ENCODE measurements at places on chromosomes 6 and 20.

DNA sequence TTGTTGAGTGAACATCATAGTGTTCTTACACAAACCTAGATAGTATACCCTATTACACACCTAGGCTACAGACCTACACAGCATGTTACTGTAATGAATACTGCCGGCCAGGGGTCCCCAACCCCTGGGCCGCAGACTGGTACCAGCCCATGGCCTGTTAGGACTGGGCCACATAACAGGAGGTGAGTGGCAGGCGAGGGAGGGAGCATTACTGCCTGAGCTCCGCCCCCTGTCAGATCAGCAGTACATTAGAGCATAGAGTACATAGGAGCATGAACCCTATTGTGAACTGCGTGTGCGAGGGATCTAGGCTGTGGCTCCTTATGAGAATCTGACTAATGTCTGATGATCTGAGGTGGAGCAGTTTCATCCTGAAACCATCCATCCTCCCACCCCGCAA is 126.3 kb downstream of the PRND start:
- DNase-seq: no peak
- no peaks in the 10 kb centered on the region for H3K27me3 ChIP-seq
- no peak overlapping the region for H3K27ac ChIP-seq
- H3K36me3 ChIP-seq: no peaks in the 10 kb centered on the region
- H3K4me1 ChIP-seq: no peaks in the 10 kb centered on the region
- no peak overlapping the region for H3K4me3 ChIP-seq

- no peaks in the 10 kb centered on the region for H3K36me3 ChIP-seq
- H3K4me3 ChIP-seq: no peak overlapping the region
- H3K27ac ChIP-seq: no peak overlapping the region
- DNase-seq: no peak
These were observed 374.1 kb downstream of the CD109 start for GRCh38 chr6:74070091-74070490.

DNA sequence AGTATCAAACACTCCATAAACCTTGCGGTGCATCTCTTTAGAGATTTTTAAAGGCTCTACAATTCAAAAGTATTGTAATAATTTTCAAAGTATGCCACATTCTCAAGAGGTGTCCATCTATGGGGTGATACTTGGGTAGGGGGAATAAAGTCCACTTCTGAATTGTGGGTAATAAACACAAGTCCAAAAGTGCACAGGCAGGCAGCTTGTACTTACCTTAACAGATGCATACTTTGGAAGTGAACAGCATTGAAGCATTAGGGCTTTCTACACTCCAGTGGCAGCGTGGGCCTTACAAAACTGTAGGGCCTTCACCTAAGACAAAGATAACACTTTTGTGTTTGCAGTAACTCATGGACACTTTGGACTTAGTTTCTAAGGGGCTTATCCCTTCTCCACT is 58.6 kb downstream of the AIG1 start:
- no peaks in the 10 kb centered on the region for H3K4me1 ChIP-seq
- no peak for DNase-seq
- no peak overlapping the region for H3K4me3 ChIP-seq
- no peaks in the 10 kb centered on the region for H3K36me3 ChIP-seq

DNA sequence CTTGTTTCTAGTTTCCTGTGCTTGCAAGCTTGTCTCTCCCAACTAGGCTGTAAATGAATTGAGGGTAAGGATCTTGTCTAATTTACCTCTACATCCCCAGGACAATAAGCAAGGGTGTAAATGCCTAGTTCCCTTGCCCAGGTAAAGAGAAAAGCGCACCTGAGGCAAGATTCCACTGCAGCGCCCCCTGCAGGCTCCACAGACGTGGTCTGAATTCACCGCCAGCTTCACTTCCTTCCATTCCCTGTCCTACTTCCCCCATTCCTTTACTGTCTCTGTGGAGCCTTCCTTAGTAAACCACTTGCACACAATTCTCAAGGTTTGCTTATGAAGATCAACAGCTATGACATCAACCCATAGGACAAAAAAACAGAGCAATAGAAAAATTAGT is 42.3 kb downstream of the ANKEF1 start:
- H3K4me1 ChIP-seq: no peaks in the 10 kb centered on the region
- H3K27me3 ChIP-seq: no peaks in the 10 kb centered on the region
- no peak overlapping the region for H3K4me3 ChIP-seq
- H3K36me3 ChIP-seq: no peaks in the 10 kb centered on the region

DNA sequence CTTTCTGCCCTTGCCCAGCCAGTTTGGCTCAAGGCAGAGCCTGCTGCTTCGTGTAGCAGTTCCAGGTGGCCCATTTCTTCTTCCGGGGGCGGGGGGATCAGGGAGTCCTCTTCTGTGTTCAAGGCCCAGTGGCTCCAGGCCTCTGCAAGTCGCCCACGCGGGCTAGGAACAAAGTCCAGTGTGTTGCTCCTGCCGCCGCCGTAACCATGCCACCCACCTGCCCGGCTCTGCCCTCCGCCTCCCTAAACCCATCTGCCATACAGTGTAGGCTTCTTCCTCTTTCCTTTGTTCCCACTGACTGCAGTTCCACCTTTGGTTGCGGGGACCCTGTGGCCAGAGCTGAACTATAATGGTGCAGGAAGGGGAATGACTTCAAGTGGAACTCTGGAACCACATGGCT is 43.9 kb upstream of the SRF start:
- H3K4me1 ChIP-seq: peaks cover 7% of the 10 kb centered on the region
- no peaks in the 10 kb centered on the region for H3K27me3 ChIP-seq
- no peak overlapping the region for H3K4me3 ChIP-seq
- H3K36me3 ChIP-seq: no peaks in the 10 kb centered on the region

- no peaks in the 10 kb centered on the region for H3K36me3 ChIP-seq
- no peaks in the 10 kb centered on the region for H3K27me3 ChIP-seq
- H3K27ac ChIP-seq: peak overlapping the region; percentile 97
- peak; percentile 71 for DNase-seq
- H3K4me1 ChIP-seq: no peaks in the 10 kb centered on the region
- peak overlapping the region; percentile 100 for H3K4me3 ChIP-seq
These were observed 544 bp upstream of the TP53INP2 start for GRCh38 chr20:34703424-34704176.

- no peak for DNase-seq
- H3K36me3 ChIP-seq: no peaks in the 10 kb centered on the region
- H3K4me3 ChIP-seq: no peak overlapping the region
- peaks cover 3% of the 10 kb centered on the region for H3K4me1 ChIP-seq
These were observed 20.1 kb upstream of the ZNF217 start for GRCh38 chr20:53613748-53614147.

GRCh38 chr20:37185686-37186085 is 6.3 kb upstream of the MROH8 start:
- H3K36me3 ChIP-seq: no peaks in the 10 kb centered on the region
- DNase-seq: no peak
- peaks cover 5% of the 10 kb centered on the region for H3K4me1 ChIP-seq
- no peak overlapping the region for H3K4me3 ChIP-seq
- H3K27ac ChIP-seq: no peak overlapping the region

GRCh38 chr6:139198529-139199288 is 63.8 kb downstream of the HECA start:
- no peaks in the 10 kb centered on the region for H3K27me3 ChIP-seq
- H3K36me3 ChIP-seq: no peaks in the 10 kb centered on the region
- DNase-seq: no peak
- no peak overlapping the region for H3K4me3 ChIP-seq

DNA sequence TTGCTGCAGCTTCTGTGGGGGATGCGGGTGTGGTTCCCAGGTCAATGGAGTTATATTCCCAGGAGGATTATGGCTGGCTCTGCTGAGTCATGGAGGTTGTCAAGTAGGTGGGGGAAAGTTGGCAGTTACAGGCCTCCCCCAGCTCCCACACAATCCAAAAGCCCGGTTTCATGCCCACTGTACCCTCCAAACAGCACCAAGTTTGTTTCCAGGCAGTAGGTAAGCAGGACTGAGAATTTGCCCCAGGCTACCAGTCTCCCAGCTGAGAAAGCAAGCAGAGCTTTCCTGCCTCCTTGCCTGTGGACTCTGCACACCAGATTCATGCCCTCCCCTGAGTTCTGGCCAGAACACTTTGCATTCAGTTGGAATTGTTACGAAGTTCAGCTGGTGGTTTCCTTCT is 578.2 kb downstream of the MEI4 start:
- no peak overlapping the region for H3K27ac ChIP-seq
- H3K4me3 ChIP-seq: no peak overlapping the region
- no peaks in the 10 kb centered on the region for H3K4me1 ChIP-seq
- no peaks in the 10 kb centered on the region for H3K27me3 ChIP-seq

GRCh38 chr6:144637541-144637940 is 352.4 kb downstream of the UTRN start:
- no peaks in the 10 kb centered on the region for H3K27me3 ChIP-seq
- no peak for DNase-seq
- H3K27ac ChIP-seq: no peak overlapping the region
- no peaks in the 10 kb centered on the region for H3K36me3 ChIP-seq
- H3K4me1 ChIP-seq: no peaks in the 10 kb centered on the region
- H3K4me3 ChIP-seq: no peak overlapping the region

DNA sequence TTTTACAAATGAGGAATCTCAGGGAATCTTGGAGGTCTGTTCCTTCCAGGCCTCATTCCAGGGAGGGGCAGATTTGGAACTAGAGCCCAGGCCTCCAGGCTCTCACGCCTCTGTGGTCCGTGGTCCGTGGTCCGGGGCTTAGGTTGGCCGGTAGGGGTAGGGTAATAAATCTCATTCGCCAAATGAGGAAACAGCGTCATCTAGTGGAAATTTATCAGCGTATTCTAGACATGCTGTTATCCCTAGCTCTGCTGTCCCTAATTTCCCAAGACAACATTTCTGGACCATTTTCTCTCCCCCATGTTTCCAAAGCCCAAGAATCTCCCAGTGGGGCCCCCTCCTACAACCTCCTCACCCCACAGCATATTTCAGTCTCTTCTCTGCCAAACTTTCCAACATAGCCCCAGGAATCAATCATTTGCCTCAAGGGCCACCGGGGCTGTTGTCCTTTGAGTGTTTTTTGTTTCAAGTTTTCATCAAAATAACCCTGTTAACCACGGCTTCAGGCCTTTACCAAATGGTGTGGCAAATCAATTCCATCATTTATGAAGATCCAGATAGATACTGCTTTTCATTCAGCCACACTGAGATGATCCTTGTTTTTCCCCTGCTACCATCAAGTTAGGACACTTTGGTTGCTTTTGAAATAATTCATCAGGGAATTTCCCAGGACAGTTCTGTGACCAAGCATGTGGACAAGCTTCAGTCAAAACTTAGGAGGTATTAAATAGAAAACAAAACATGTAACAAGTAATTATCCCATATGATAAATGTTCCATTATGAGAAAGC is 126.8 kb downstream of the ALDH8A1 start:
- H3K27me3 ChIP-seq: no peaks in the 10 kb centered on the region
- H3K4me1 ChIP-seq: no peaks in the 10 kb centered on the region
- H3K27ac ChIP-seq: no peak overlapping the region
- peak; percentile 63 for DNase-seq
- no peaks in the 10 kb centered on the region for H3K36me3 ChIP-seq

DNA sequence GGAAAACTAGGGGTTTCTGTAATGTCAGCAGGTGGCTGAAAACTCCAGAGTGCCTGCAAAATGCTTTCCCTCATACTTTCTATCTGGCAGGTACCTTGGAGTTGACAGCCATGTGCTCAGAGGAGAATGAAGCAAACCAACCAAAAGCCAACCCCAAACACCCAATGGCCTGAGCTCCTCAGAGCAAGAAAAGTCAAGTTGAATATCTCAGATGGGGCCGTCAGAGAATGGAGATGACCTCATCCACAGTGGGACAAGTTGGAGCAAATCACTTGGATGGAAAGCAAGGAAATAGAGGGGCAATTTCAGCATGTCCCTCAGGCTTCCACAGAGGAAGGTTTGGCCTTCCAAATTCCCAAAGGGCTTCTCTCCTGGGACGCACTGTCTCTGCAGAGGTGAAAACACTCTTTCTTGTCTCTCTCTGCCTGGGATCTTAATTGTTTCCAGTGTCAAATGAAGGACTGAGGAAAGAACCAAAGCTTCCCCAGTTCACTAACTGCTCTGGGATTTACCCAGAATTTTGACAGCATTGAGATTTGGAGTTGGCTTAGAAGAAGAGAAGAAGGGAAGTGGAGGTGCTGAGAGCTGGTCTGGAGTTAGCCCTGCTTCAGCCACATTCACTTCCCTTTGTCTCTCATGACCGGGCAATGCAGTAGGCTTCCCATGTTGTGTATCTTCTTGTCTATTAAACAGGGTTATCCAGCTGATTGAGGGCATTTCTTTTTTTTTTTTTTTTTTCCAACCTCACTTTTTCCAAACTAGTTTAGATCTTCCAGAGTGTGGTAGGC is 42.2 kb downstream of the PRND start:
- no peaks in the 10 kb centered on the region for H3K36me3 ChIP-seq
- no peaks in the 10 kb centered on the region for H3K4me1 ChIP-seq
- H3K27ac ChIP-seq: no peak overlapping the region

- peaks cover 7% of the 10 kb centered on the region for H3K4me1 ChIP-seq
- no peak overlapping the region for H3K4me3 ChIP-seq
- H3K36me3 ChIP-seq: no peaks in the 10 kb centered on the region
- no peak overlapping the region for H3K27ac ChIP-seq
These were observed 19.6 kb downstream of the CTNNBL1 start for GRCh38 chr20:37713396-37713795.

- H3K4me1 ChIP-seq: no peaks in the 10 kb centered on the region
- H3K4me3 ChIP-seq: no peak overlapping the region
- no peaks in the 10 kb centered on the region for H3K27me3 ChIP-seq
- no peak for DNase-seq
- H3K27ac ChIP-seq: no peak overlapping the region
- no peaks in the 10 kb centered on the region for H3K36me3 ChIP-seq
These were observed 63.1 kb downstream of the RNF217 start for GRCh38 chr6:125025164-125025854.

- no peaks in the 10 kb centered on the region for H3K27me3 ChIP-seq
- DNase-seq: no peak
These were observed 1.2 kb downstream of the GGT7 start for GRCh38 chr20:34871320-34871926.

DNA sequence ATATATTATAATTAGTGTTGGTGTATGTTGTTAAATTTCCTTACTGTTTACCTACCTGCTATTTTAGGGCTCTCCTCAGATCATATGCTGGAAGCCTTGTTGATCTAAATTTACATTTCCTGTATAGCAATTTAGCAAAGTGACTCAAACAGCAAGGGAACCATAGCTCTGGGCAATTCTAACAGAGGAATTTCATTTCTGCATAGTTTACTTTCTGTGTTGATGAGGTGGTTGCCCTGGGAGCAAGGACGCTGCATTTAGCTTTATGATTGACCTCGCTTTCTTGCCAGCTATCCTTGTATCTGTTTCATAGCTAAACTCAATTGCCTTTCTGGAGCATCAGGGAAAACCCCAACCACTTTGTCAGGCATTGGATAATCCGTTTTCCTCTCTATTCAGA is 810.8 kb downstream of the GRIK2 start:
- no peaks in the 10 kb centered on the region for H3K4me1 ChIP-seq
- no peak for DNase-seq

GRCh38 chr6:11601776-11602605 is 64.4 kb downstream of the TMEM170B start:
- no peaks in the 10 kb centered on the region for H3K27me3 ChIP-seq
- no peaks in the 10 kb centered on the region for H3K36me3 ChIP-seq
- peaks cover 8% of the 10 kb centered on the region for H3K4me1 ChIP-seq
- DNase-seq: no peak
- H3K27ac ChIP-seq: no peak overlapping the region

GRCh38 chr6:6362056-6362840 is 41.8 kb upstream of the F13A1 start:
- no peaks in the 10 kb centered on the region for H3K4me1 ChIP-seq
- H3K4me3 ChIP-seq: no peak overlapping the region
- H3K27ac ChIP-seq: no peak overlapping the region
- H3K36me3 ChIP-seq: no peaks in the 10 kb centered on the region
- H3K27me3 ChIP-seq: no peaks in the 10 kb centered on the region
- no peak for DNase-seq

- peak overlapping the region; percentile 99 for H3K27ac ChIP-seq
- no peaks in the 10 kb centered on the region for H3K4me1 ChIP-seq
- H3K27me3 ChIP-seq: no peaks in the 10 kb centered on the region
- peak; percentile 36 for DNase-seq
- peak overlapping the region; percentile 78 for H3K4me3 ChIP-seq
These were observed 1.6 kb downstream of the SMPDL3A start for GRCh38 chr6:122790423-122791309.

All from prostate gland (tissue), 2 donors.